Astrocyte (in vitro differentiated cells and primary cell): ENCODE measurements at places on chromosomes 3 and 15. TPM values are rescaled to one million over a fixed set of nuclear protein-coding genes. Genes with fewer than 3 reads are reported as not detected.
A peak's percentile ranks its signal among the peaks of the same experiment; 100 is the strongest.

The HCLS1 gene
- 1.0 and 1.6 TPM in 2 replicates for total RNA-seq

DNA sequence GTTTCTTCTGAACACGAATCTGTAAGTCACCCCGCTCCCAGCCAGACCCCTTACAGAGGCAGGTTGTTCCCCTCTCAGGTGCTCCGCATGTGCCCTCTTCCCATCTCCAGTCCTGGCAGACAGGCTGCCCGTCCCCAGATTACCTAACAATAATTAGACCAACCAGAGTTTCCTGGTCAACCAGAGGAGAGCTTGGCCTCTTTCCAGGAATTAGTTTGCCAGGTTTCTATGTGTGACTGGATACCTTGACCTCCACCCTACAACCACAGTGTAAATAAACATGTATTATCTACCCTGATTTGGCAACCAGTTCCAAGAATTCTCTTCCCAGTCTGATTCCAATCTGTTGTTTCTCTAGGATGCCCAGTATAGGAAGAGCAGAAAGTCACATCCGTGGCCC, 178.0 kb upstream of the UMPS start:
- DNase-seq: peak; percentile 31
- H3K4me1 ChIP-seq: peaks cover under 1% of the 10 kb centered on the region
- H3K27ac ChIP-seq: no peak overlapping the region
- H3K27me3 ChIP-seq: no peaks in the 10 kb centered on the region
- no peak overlapping the region for H3K4me3 ChIP-seq

GRCh38 chr3:155270485-155271342, 22.8 kb downstream of the STRIT1 start:
- H3K36me3 ChIP-seq: no peaks in the 10 kb centered on the region
- H3K27ac ChIP-seq: no peak overlapping the region
- H3K4me1 ChIP-seq: no peaks in the 10 kb centered on the region

DNA sequence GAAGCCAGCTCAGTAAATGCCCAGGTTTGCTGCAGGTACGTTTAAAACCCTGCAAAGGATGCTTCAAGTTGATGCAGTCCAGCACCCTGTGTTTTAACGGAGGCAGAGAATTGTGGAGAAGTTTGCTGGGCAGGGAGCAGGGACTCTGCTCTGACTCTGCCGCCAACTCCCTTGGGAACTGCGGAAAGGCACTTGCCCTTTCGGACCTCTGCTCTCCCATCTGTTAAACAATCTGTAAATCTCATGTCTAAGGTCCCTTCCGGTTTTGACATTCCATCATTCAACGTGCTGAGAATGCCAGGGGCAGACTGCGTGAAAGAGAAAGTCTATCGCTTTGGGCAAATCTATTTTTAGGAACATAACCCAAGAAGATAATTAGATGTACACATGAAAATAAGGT, 184.5 kb downstream of the OPA1 start:
- H3K4me3 ChIP-seq: no peak overlapping the region
- H3K27me3 ChIP-seq: peaks cover 46% of the 10 kb centered on the region
- no peak overlapping the region for H3K27ac ChIP-seq
- no peaks in the 10 kb centered on the region for H3K36me3 ChIP-seq
- DNase-seq: no peak
- H3K4me1 ChIP-seq: peaks cover 20% of the 10 kb centered on the region

The SLC2A2 gene
- not detected in 2 replicates for total RNA-seq

- no peaks in the 10 kb centered on the region for H3K36me3 ChIP-seq
- no peak for DNase-seq
- H3K27me3 ChIP-seq: no peaks in the 10 kb centered on the region
- no peak overlapping the region for H3K4me3 ChIP-seq
- H3K27ac ChIP-seq: no peak overlapping the region
Measured at GRCh38 chr3:142098964-142099363, 50.4 kb downstream of the TFDP2 start.

- H3K27me3 ChIP-seq: no peaks in the 10 kb centered on the region
- H3K4me3 ChIP-seq: no peak overlapping the region
- no peaks in the 10 kb centered on the region for H3K4me1 ChIP-seq
- no peaks in the 10 kb centered on the region for H3K36me3 ChIP-seq
Measured at GRCh38 chr3:75136100-75136897, 521.8 kb upstream of the CNTN3 start.

DNA sequence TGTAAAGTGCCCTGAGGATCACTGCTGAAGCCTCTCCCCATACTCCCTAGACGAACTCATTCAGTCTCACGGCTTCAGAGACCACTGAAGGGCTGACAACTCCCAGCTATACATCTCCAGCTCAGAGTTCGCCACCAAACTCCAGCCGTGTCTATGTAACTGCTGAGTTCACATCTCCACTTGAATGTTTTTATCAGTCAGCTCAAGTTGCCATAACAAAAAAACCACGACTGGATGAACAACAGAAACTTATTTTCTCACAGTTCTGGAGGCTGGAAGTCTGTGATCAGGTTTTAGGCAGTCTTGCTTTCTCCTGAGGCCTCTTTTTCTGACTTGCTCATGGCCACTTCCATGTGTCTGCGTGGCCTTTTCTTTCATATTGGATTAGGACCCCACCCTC, 223.0 kb upstream of the LRRFIP2 start:
- peaks cover 5% of the 10 kb centered on the region for H3K36me3 ChIP-seq
- H3K4me1 ChIP-seq: no peaks in the 10 kb centered on the region
- DNase-seq: peak; percentile 12
- no peak overlapping the region for H3K4me3 ChIP-seq
- H3K27ac ChIP-seq: no peak overlapping the region

DNA sequence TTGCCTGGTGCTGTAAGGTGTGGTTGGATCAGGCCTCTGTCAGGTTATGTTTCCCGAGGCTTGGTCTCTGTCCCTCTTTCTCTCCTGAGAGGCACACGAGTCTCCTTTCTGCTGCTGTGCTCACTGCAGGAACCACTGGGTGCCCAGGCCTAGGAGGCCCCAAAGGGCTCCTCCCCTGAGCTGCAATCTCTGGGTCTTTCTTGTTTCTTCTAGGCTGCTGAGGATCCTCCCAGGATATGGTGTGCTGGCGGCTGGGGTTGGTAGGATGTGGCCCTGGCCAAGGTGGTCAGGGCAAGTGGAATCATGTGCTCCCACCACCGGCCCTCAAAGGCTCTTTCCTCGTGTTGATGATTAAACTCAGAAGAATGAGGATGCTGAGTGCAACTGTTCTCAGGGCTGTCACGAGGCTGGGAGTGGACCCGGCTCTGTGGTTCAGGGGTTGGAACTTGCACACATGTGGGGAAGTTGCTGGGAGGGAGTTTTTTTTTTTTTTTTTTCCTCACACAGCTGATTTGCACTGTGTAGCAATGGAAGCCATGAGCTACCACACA, 43.6 kb upstream of the CTSH start:
- no peaks in the 10 kb centered on the region for H3K36me3 ChIP-seq
- peak; percentile 98 for DNase-seq
- H3K4me3 ChIP-seq: no peak overlapping the region
- peaks cover 28% of the 10 kb centered on the region for H3K4me1 ChIP-seq
- H3K27ac ChIP-seq: peak overlapping the region; percentile 63

The PDZRN3 gene
- 19.8 and 25.2 TPM in 2 replicates for total RNA-seq

- H3K27me3 ChIP-seq: peaks cover 3% of the 10 kb centered on the region
- peaks cover 24% of the 10 kb centered on the region for H3K4me1 ChIP-seq
- no peak overlapping the region for H3K4me3 ChIP-seq
- H3K36me3 ChIP-seq: no peaks in the 10 kb centered on the region
- H3K27ac ChIP-seq: no peak overlapping the region
Measured at GRCh38 chr3:171347301-171348039, 112.7 kb downstream of the TNIK start.

The PLA2G4B gene
- total RNA-seq: 1.5 and 1.8 TPM in 2 replicates

DNA sequence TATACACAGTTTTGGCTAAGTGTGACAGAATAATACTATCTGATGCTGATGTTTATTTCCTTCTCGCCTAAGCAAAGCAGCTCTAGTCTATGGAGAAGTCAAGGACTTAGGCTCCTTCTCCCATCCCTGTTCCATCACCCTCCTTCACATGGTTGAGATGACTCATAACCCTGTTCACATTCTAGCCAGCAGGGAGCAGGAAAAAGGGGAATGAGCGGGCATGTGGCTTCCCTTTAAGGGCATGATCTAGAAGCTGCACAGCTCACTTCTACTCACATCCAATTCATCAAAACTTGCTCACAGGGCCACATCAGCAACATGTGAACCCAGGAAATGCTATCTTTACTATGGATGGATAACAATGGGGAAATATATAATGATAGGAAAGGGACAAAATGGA, 40.9 kb downstream of the CBLB start:
- peaks cover 2% of the 10 kb centered on the region for H3K36me3 ChIP-seq
- DNase-seq: peak; percentile 89
- H3K27me3 ChIP-seq: no peaks in the 10 kb centered on the region
- H3K4me1 ChIP-seq: peaks cover 20% of the 10 kb centered on the region

DNA sequence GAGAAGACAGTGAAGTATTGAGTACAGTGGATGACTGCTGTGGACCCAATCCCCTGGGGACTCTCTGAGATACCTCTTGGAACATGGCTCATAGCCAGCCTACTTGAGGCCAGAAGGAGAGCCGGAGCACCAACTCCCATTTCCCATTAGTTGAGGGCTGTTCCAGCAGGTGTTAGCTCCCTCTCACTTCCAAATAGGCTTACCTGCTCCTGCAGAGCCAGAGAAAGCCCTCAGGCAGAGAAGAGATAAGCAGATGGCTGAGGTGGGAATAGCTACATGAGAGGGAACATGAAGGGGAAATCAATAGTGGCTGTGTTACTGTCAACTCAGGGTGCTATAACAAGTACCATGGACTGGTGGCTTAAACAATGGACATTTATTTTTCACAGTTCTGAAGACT, 4.6 kb upstream of the CCK start:
- H3K27ac ChIP-seq: no peak overlapping the region
- no peaks in the 10 kb centered on the region for H3K4me1 ChIP-seq
- no peak for DNase-seq
- H3K36me3 ChIP-seq: no peaks in the 10 kb centered on the region
- no peak overlapping the region for H3K4me3 ChIP-seq

The ABHD6 gene
- 3.8 and 3.9 TPM in 2 replicates for total RNA-seq

DNA sequence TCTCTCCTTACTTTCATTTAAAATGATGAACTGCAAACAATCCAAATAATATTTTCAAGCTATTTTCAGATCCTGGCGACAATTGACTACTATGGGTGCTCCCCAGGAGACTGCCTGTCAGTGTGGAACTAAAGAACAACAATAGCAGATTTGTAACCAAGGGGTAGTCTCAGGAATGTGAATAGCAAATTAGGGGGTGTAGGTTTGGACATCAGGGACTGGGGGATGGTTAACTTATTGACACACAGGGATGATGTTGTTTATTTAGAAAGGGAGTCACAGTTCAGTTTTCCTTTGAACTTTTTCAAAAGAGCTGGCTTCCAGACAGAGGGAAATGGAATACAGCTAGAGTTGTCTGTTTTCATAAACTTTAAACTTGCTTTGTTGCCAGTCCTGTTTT, 229.8 kb downstream of the LRTM1 start:
- no peaks in the 10 kb centered on the region for H3K4me1 ChIP-seq
- no peak overlapping the region for H3K27ac ChIP-seq
- no peaks in the 10 kb centered on the region for H3K36me3 ChIP-seq

DNA sequence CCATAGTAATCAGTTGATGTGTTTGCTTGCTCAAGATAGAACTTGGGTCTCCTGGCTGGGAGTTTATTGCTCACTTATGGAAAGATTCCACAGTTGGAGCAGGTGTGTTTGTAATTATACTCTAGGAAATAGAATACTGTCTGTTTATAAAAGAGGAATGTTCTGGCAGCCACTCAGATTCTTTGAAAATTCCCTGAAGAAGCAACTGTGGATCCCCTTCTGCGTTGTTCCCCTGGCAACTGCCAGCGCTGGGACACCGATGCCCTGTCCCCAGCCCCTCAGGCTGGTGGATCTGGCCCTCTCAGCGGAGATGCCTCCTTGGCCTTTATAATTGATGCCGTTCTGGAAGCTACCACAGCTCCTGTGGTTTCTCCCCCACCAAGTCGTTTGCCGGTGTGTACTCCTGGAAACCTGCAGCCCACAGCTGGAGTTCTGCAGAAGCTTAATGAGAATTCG, 225.9 kb downstream of the ITPR1 start:
- peaks cover 48% of the 10 kb centered on the region for H3K4me1 ChIP-seq
- no peaks in the 10 kb centered on the region for H3K36me3 ChIP-seq
- DNase-seq: no peak
- no peaks in the 10 kb centered on the region for H3K27me3 ChIP-seq
- no peak overlapping the region for H3K27ac ChIP-seq

GRCh38 chr3:154954757-154955156, 125.4 kb upstream of the MME start:
- no peaks in the 10 kb centered on the region for H3K36me3 ChIP-seq
- DNase-seq: no peak
- no peak overlapping the region for H3K4me3 ChIP-seq

- H3K27ac ChIP-seq: no peak within 1 kb of the TSS
- peaks cover 46% of the 10 kb centered on the region for H3K27me3 ChIP-seq
- H3K36me3 ChIP-seq: no peaks in the 10 kb centered on the region
- DNase-seq: no peak
- H3K4me3 ChIP-seq: peak within 1 kb of the TSS; percentile 44
Measured at GRCh38 chr3:186361762-186362536, at the start of gene DGKG. Gene DGKG (minus strand): TSS chr3:186362234. CDS start chr3:186320459, 41,775 bp downstream.

- peaks cover 18% of the 10 kb centered on the region for H3K4me1 ChIP-seq
- DNase-seq: no peak
- no peaks in the 10 kb centered on the region for H3K27me3 ChIP-seq
- H3K36me3 ChIP-seq: no peaks in the 10 kb centered on the region
Measured at GRCh38 chr3:106809623-106810299, 567.5 kb upstream of the CCDC54 start.

GRCh38 chr3:146823622-146824021, 218.5 kb upstream of the PLSCR5 start:
- H3K27me3 ChIP-seq: no peaks in the 10 kb centered on the region
- no peak overlapping the region for H3K4me3 ChIP-seq
- DNase-seq: no peak

The PP2D1 gene
- total RNA-seq: not detected in 2 replicates

DNA sequence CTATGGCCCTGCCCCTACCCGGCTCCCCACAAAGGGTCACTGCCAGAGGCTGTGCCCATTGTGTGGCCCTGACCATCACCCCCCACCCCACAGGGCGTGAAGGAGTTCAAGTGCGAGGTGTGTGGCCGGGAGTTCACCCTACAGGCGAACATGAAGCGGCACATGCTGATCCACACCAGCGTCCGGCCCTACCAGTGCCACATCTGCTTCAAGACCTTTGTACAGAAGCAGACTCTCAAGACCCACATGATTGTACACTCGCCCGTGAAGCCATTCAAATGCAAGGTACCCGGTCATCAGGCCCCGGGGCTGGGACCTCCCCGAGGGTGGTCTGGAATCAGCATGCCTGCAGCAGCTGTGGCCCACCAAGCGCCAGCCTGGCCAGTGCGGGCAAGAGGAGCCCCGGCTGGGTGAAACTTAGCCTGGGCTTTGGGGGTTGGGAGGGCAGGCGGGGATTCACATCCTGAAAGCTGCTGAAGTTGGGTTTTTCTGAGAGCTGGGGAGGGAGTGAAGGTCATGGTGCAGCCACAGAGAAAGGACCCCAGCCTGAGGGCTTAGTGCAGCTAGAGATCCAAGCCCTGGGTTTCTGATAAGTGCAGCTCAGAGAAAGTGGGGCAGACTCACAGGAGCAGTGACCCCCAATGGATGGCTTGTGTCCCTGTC, 29.2 kb downstream of the IDH2 start:
- no peaks in the 10 kb centered on the region for H3K4me1 ChIP-seq
- no peak overlapping the region for H3K27ac ChIP-seq

- no peaks in the 10 kb centered on the region for H3K36me3 ChIP-seq
- H3K27me3 ChIP-seq: no peaks in the 10 kb centered on the region
- peaks cover 1% of the 10 kb centered on the region for H3K4me1 ChIP-seq
Measured at GRCh38 chr3:33030802-33031201, 66.1 kb downstream of the GLB1 start.

The OCA2 gene
- 2.4 and 2.9 TPM in 2 replicates for total RNA-seq

- H3K4me3 ChIP-seq: no peak overlapping the region
- H3K27me3 ChIP-seq: no peaks in the 10 kb centered on the region
- H3K4me1 ChIP-seq: peaks cover 15% of the 10 kb centered on the region
- no peak overlapping the region for H3K27ac ChIP-seq
Measured at GRCh38 chr15:38487378-38487777, 33.5 kb downstream of the FAM98B start.

The DAZL gene
- not detected in 2 replicates for total RNA-seq
